Stimulated activated CD4-positive, alpha-beta T cell treated with anti-CD3 and anti-CD28 coated beads, Interleukin-2, amount 100 ng/mL, for 4 hours (primary cell): ENCODE measurements at places on chromosomes 4 and X.

GRCh38 chrX:72308566-72309296, 3.0 kb upstream of the CITED1 start:
- no peak for DNase-seq

- no peak for DNase-seq
Observed at GRCh38 chr4:138053641-138054301, 188.4 kb downstream of the SLC7A11 start.

DNA sequence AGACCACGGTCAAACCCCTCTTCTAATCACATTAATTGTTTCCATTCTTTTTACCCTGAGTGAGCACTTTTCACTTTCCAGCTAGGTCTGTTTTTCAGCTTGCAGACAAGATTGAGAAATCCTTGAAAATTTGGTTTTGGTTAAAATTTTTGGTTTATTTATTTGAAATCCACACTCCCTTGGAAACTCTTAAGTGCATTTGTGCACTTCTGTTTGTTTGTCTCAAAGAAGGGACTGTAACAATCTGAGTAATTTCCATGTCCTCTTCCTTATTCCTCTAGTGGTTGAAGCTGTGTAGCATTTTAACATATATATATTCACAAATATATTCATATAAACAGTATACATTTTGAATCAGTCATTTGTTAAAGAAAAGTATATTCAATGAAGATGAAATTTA, 333.3 kb downstream of the ANK2 start:
- no peak for DNase-seq

GRCh38 chr4:17033025-17033767, 134.8 kb upstream of the LDB2 start:
- no peak for DNase-seq

DNA sequence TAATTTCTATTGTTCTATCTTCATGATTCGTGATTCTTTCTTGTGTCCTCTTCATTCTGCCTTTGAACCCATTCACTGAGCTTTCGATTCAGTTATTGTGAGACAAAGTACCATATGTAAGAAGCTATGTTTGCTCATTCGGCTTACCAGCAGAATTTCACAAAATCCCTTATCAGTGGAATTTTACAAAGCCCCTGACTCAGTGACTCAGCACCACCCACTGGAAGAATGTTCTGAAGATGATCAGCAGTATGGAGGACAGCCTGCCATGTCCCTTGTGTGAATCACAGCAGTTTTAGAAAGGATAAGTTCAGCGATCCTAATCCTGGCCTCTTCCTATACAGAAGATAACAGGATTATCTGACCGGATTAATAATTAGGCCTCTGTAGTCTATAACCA, 5.8 kb upstream of the UXT start:
- DNase-seq, result no peak

GRCh38 chr4:87044511-87045233, 109.9 kb downstream of the AFF1 start:
- no peak for DNase-seq

GRCh38 chrX:20980426-20980825, 393.8 kb upstream of the CNKSR2 start:
- no peak for DNase-seq

GRCh38 chr4:53039741-53040458, 177.8 kb downstream of the RASL11B start:
- no peak for DNase-seq

- no peak for DNase-seq
Observed at GRCh38 chr4:73098016-73098415, 28.5 kb upstream of the COX18 start.

GRCh38 chr4:178198691-178199090, 756.5 kb upstream of the AGA start:
- no peak for DNase-seq

GRCh38 chr4:121690001-121690400, 6.8 kb downstream of the ANXA5 start:
- DNase-seq, result no peak

DNA sequence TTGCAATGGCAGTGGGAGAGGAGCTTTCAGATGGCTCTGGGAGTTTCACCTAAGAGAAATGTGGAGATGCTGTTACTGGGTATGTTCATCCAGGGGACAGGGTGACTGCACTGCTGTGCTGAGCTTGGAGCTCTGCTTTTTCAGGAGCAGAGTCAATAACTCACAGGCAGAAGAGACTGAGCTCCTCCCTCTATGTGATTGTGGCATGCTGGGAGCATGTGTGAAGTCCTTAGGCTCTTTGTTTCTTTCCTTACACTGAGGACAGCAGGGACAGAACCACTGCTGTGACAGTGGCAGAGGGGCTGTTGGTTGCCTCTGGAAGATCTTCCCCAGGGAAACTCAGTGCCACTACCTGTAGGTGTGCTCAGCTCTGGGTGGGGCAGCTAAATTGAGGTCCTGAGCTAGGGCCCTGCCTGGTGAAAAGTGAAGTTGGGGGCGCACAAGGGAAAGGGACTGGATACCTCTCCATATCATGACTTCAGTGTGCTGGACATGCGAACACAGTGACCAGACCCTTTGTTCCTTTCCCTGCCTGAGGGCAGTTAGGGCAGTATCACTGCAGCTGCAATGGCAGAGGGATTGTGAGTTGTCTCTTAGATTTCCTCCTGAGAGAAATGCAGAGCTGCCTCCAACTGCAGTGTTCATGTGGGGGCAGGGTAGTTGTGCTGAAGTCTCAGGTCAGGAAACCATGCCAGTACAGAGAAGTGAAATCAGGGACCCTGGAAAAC, 156.7 kb downstream of the TENT5D start:
- no peak for DNase-seq

GRCh38 chr4:176259330-176260090, 9.5 kb downstream of the ASB5 start:
- no peak for DNase-seq

GRCh38 chr4:93834249-93835066, 5.9 kb downstream of the ATOH1 start:
- no peak for DNase-seq

GRCh38 chrX:13432414-13433297, 112.8 kb upstream of the ATXN3L start:
- DNase-seq, result no peak

- DNase-seq, result no peak
Observed at GRCh38 chr4:81845761-81846160, 374.1 kb upstream of the RASGEF1B start.

DNA sequence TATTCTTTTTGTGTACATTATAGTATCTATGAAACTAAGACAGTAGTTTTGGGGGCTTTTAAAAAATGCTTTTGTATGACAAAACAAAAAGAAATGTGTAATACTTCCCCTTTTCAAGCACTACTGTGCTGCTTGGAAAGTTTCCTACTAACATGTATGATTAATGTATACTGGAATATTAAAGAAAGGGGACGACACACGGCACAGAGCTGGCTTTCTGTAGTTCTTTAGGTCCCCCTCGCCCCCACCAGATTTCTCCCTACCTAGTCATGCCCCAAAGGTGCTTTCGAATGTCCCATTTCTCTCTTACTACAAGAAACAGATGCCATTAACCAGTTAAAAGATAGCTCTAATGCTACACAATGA, 1.6 kb upstream of the AP1S2 start:
- DNase-seq, result no peak

GRCh38 chr4:4694296-4694772, 152.5 kb upstream of the STX18 start:
- DNase-seq, result no peak

GRCh38 chr4:38547052-38547451, 116.9 kb upstream of the KLF3 start:
- no peak for DNase-seq

GRCh38 chr4:74311696-74312313, 3.5 kb downstream of the EPGN start:
- no peak for DNase-seq

GRCh38 chrX:31223817-31224216, 152.0 kb upstream of the FTHL17 start:
- DNase-seq, result no peak

GRCh38 chrX:152632445-152633097, 5.1 kb upstream of the GABRQ start:
- no peak for DNase-seq
